Mammary epithelial cell (primary cell): ENCODE measurements at places on chromosomes 1 and 21. TPM values are rescaled to one million over a fixed set of nuclear protein-coding genes. Genes with fewer than 3 reads are reported as not detected.

DNA sequence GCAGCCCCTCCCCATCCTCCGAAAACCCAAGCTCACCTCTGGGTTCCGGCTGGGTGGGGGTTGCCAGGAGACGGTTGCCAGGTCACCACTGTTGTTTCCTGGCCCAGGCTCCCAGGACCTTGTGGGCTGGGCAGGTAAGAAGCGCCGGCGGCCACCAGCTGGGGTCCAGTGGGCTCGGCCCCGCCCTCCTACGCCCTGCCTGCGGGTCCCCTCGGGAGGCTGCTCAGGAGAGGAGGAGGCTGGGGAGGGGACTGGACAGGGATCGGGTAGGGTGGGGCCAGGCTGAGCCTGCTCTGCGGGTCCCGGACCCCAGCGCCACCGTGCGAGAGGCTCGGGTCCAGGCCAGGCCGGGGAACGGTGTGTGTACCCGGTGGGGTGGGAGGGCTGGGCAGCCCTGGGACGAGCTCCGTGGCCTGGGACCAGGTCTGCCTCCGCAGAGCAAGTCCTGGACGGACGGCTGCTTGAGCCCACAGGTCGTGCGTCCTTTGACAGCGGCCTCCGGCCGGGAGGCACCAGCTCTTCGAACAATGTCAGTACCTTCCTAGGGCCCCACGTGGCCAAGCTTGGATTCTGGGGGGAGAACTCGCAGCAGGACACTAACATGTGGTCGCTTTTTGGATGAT, at the start of gene TTLL10:
TTLL10 (plus strand) TSS at position 88 of the 623 bp plus-strand sequence. CDS start 5,336 bp downstream, outside the sequence.
- no peak for DNase-seq

- DNase-seq = no peak
Observed at GRCh38 chr1:186740324-186740723, 60.1 kb upstream of the PTGS2 start.

DNA sequence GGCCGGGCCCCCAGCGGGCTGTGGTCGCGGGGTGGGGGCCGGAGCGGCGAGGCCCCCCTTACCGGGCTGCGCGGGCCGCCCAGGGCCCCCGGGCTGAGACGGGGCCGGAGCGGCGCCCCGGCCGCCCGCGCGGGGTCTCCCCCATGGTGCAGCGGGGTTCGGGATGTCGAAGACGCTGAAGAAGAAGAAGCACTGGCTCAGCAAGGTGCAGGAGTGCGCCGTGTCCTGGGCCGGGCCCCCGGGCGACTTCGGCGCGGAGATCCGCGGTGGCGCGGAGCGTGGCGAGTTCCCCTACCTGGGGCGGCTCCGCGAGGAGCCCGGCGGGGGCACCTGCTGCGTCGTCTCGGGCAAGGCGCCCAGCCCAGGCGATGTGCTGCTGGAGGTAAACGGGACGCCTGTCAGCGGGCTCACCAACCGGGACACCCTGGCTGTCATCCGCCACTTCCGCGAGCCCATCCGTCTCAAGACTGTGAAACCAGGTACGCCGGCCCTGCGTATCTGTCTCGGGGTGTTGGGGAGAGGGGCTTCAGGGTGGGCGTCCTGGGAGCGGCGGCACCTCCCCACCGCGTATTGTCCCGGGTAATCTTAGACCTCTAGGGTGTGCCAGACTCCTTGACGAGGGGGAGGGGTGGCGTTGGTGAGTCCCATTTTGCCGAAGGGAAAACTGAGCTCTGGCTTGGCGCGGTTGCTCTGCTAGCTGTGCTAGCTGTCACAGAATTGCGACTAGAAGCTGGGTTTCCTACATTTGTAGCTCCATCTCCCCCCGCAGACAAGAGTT, 745 bp downstream of the MAGI3 start:
- peak; percentile 61 for DNase-seq

DNA sequence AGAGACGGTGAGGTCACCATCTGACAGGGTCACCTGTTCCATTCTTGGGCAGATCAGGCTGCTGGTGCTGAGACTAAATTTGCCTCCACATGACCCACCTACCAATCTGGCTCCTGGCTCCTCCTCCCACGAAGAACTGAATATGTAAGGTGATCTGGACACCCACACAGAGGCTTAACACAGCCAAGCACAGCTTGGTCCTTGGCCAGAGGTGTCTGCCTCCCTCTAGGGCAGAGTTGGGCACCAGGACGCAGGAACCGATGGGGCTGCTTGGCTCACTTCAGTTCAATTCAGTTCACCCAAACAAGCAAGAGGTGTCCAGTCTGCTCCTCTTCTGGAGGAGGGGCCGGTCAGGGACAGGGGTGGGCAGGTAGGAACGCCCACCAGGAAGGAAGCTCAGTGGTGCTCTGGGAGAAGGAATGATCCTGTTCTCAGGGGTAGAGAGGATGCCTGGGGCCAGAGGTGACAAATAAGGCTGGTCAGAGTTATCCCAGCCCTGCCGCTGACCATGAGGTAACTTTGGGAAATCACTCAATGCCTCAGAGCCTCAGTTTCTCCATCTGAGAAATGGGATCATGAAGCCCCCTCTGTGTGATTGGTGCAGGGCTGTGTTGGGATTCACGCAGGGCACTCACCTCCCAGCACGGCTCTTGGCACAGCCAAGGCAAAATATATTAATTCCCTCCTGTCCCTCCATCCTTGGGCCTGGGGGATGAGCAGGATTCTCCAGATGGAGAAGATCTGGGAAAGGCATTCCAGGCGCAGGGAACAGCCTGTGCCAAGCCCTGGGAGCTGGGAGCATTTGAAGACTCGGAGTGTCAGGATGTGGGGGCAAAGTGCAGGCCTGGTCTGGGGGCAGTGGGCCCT, 284.5 kb downstream of the PTPRU start:
- no peak for DNase-seq

GRCh38 chr21:37562920-37563640, 196.5 kb downstream of the DYRK1A start:
- DNase-seq = no peak

Gene KIAA0040
- 75.0 and 94.0 TPM in 2 replicates for total RNA-seq

Gene FCN3
- not detected in 2 replicates for total RNA-seq
